ENCODE measurements at places on chromosomes 6 and 20.

DNA sequence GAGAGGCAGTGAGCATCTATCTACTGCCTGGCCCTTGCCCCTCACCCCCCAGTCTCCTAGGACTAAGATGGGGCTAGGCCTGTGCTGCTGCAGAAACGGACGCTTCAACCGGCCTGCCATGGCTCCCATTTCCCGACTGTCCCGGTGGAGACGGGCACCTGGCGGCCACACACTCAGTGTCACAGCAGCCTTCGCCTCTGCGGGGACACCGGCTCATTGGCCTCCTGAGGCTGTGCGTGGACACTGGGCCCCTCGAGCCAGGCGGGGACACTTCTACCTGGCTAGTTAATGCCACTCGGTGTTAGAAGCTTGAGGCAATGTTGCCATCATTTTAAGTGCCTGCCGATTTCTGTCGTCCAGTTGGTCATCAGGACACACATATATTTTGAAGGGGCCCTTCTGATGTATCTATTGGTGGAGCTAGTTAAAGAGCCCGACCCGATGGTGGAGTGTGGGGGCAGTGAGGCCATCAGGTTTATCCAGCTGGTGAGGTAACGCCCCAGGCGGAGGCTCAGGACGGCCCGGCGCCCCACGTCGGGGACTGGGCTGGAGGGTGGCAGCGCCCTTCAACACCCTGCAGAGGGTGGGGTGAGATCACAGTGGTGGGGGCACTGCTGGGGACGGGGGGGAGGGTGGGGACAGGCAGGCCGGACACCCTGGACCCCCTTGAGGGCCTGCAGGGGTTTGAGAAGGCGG, 58.9 kb upstream of the GATA5 start:
- H3K27ac ChIP-seq: no peak overlapping the region
- H3K4me3 ChIP-seq: no peak overlapping the region
- H3K4me1 ChIP-seq: no peaks in the 10 kb centered on the region
- no peaks in the 10 kb centered on the region for H3K36me3 ChIP-seq

GRCh38 chr6:109008537-109009235, 86.0 kb downstream of the SESN1 start:
- H3K4me3 ChIP-seq: peak overlapping the region; percentile 90
- ATAC-seq: peak; percentile 45
- H3K36me3 ChIP-seq: peaks cover 16% of the 10 kb centered on the region
- no peaks in the 10 kb centered on the region for H3K27me3 ChIP-seq
- peak overlapping the region; percentile 90 for H3K27ac ChIP-seq

- no peak overlapping the region for H3K27ac ChIP-seq
- peak overlapping the region; percentile 74 for H3K4me3 ChIP-seq
- peaks cover 39% of the 10 kb centered on the region for H3K27me3 ChIP-seq
- peak; percentile 58 for ATAC-seq
- H3K36me3 ChIP-seq: peaks cover 7% of the 10 kb centered on the region
- H3K4me1 ChIP-seq: peaks cover 9% of the 10 kb centered on the region
Measured at GRCh38 chr6:136920671-136921380, 1.3 kb upstream of the SLC35D3 start.

DNA sequence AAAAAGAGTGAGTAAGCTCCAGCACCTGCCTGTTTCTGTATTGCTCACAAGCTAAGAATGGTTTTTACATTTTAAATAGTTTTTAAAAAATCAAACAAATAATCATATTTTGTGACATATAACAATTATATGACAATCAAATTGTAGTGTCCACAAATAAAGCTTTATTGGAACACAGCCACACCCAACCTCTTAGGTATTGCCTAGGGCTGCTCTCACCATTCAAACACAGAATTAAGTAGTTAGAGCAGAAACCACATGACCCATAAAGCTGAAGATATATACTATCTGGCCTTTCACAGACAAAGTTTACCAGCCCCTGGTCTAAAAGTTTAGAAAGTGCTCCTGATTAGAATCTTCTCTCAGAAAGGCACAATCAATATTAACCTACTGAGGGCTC, 11.2 kb downstream of the TNFRSF21 start:
- H3K4me3 ChIP-seq: no peak overlapping the region
- H3K27ac ChIP-seq: no peak overlapping the region
- no peaks in the 10 kb centered on the region for H3K4me1 ChIP-seq

- peaks cover 100% of the 10 kb centered on the region for H3K36me3 ChIP-seq
- no peak for ATAC-seq
- H3K4me1 ChIP-seq: peaks cover 8% of the 10 kb centered on the region
- no peaks in the 10 kb centered on the region for H3K27me3 ChIP-seq
Measured at GRCh38 chr6:158785036-158785435, 34.1 kb downstream of the EZR start.

- no peak overlapping the region for H3K27ac ChIP-seq
- peaks cover 22% of the 10 kb centered on the region for H3K27me3 ChIP-seq
Measured at GRCh38 chr6:53943395-53943794, 148.6 kb downstream of the LRRC1 start.

- H3K36me3 ChIP-seq: no peaks in the 10 kb centered on the region
- H3K27me3 ChIP-seq: no peaks in the 10 kb centered on the region
- peak; percentile 100 for ATAC-seq
- peaks cover 37% of the 10 kb centered on the region for H3K4me1 ChIP-seq
Measured at GRCh38 chr6:158290659-158291058, 21.6 kb upstream of the TULP4 start.

DNA sequence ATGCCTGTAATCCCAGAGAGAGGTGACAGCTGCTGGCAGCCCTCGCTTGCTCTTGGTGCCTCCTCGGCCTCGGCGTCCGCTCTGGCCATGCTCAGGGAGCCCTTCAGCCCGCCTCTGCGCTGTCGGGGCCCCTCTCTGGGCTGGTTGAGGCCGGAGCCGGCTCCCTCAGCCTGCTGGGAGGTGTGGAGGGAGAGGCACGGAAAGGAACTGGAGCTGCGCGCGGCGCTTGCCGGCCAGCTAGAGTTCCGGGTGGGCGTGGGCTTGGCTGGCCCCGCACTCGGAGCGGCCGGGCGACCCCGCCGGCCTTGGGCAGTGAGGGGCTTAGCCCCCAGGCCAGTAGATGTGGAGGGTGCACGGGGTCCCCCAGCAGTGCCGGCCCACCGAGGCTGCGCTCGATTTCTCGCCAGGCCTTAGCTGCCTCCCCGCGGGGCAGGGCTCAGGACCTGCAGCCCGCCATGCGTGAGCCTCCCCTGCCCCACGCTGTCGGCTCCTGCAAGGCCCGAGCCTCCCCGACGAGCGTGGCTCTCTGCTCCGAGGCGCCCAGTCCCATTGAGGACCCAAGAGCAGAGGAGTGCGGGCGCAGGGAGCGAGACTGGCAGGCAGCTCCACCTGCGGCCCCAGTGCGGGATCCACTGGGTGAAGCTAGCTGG, 34.6 kb downstream of the C6orf52 start:
- H3K27ac ChIP-seq: no peak overlapping the region
- peaks cover 5% of the 10 kb centered on the region for H3K27me3 ChIP-seq
- peak overlapping the region; percentile 61 for H3K4me3 ChIP-seq
- H3K4me1 ChIP-seq: no peaks in the 10 kb centered on the region
